Activated T-helper 2 cell treated with anti-CD3 and anti-CD28 coated beads, Interferon-gamma antibody, Interleukin-2, Interleukin-4, amounts not matched to agents 10 μg/mL and 5 μg/mL and 100 μg/mL, durations not matched to agents 14 hours and 24 hours and 36 hours (primary cell): ENCODE measurements at places on chromosomes 3 and 15.

GRCh38 chr3:48430708-48431101 lies 819 bp upstream of the PLXNB1 start:
- no peak for DNase-seq

DNA sequence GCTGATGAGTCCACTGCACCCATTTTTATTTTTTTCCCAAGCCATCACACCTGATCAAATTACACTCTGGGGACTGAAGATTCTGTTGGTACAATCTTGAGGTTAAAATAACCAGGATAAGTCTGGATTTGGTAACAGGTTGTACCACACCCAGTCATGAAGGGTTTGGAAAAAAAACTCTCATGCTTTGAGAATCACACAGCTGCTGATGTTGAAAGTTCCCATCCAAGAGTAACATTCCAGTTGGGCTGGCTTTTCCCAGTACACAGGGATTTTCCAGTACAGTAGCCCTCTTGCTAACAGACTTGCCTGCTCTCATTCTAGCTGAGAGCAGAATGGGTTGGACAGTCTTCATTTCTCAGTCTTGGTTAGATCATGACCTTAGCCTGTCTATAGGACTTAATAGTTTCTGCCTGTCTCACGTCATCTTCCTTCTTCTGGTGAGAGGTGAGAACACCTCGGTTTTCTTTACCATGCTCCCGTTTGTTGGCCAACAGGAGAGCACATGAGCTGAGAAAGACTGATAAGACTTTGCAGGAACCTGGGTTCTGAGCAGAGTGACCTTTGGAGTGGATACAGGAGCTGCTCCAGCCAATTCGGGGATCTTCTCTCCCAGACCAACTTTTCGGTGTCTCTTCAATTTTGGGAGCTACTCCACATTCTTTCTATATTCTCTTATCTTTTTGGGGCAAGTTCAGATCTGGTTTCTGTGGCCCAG lies 300.1 kb upstream of the LYSMD4 start:
- DNase-seq, result no peak

DNA sequence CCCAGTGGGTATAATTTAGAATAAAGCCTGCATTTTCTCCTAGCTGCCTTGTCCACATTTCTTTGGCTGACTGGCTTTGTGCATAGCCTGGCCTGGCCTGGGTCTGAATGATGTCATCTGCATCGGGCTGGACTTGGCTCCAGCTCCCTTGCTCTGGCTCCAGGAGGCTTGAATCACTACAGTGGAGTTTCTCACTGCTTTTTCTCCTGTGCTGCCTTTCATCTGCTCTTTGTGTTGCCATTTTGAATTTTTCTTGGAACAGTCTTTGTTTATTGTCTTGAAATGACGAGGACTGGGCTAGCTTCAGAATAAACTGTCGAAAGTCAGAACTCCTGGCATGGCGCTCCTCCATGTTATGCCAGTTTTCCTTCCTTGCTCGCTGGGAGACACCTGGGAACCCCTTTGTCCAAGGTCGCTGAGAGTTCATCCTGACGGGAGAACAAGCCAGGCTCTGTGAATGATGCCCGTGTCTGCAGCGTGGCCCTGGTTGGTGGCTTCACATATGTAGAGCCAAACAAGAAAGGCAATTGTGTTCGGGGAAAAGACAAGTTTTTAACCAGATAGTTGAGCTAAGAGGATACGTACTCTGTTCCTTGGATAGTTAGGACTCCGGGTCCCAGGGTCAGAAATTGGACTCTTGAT lies 258.9 kb downstream of the PDZRN3 start:
- DNase-seq, result no peak

DNA sequence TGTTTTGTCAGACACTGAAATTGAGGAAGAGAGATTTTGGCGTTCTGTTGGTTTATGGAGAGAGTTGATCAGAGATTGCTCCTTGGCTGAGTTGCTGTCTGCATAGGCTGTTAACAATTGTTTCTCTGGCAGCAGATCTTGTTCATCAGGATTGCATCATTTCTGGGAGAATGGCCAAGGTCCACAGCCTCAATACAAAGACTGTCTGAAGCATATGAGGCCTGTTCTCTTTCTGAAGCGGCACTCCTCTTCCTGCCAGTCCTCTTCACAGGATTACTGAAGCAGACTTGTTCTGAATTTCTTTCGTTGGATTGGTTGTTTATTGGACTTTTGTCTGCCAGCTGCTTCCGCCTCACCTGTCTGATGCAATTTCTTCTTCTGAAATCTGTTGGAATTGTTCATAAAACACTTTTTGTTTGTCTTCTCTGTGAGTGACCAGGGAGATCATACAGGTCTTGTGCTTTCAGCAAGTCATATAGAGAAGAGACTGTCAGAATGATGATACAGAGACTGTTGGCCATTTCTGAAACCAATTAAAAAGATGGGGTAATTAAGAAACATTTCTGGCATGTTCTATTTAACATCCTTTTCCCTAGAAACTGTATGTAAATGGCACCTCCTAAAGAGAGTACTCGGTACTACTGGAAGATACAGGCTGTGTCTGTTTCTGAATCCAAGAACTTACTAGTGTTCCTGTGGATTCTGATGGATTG lies 25.5 kb downstream of the SETD5 start:
- DNase-seq, result no peak

GRCh38 chr3:38313695-38314094 lies 31.6 kb downstream of the SLC22A14 start:
- no peak for DNase-seq

GRCh38 chr3:40754994-40755393 lies 230.2 kb downstream of the ZNF621 start:
- no peak for DNase-seq

- DNase-seq, result no peak
Observed at GRCh38 chr3:194492001-194492400, 5.2 kb upstream of the ATP13A3 start.

DNA sequence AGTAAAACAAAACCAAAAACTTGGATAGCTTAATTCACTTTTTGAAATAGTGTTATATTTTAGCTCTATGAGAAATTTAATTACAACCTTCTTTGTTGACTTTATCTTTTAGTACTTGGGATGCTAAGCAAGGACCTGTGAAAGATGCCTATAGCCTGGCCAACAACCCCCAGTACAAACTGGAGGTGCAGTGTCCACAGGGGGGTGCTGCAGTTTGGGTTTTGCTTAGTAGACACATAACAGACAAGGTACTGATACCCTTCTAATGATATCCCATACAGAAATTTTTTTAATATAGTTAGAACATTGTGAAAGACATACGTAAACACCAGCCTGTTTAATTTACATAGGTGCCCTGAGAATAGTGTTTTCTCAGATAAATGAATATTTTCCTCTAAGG lies 35.3 kb downstream of the CAPN7 start:
- no peak for DNase-seq

- DNase-seq, result no peak
Observed at GRCh38 chr15:39586387-39587095, 5.7 kb downstream of the THBS1 start.

DNA sequence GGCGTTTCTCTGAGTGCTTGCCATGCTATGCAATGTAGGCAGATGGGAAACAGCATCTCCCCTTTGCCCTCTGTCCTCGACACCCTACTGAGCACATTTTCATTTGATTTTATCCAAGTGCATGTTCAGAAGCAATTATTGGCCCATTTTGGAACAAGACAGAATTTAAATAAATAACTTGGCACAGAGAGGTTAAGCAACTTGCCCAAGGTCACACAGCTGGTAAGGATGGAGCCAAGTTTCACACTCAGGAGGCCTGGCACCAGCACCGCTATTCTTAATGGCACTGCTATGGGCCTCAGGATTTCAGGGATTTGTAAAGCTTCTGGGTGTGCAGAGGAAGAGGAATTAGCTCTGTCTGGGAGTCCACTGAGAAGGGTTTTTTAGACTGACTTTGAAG lies 2.5 kb upstream of the GRIP2 start:
- DNase-seq, result no peak

- DNase-seq, result no peak
Observed at GRCh38 chr3:160018959-160019358, 30.3 kb downstream of the IL12A start.

DNA sequence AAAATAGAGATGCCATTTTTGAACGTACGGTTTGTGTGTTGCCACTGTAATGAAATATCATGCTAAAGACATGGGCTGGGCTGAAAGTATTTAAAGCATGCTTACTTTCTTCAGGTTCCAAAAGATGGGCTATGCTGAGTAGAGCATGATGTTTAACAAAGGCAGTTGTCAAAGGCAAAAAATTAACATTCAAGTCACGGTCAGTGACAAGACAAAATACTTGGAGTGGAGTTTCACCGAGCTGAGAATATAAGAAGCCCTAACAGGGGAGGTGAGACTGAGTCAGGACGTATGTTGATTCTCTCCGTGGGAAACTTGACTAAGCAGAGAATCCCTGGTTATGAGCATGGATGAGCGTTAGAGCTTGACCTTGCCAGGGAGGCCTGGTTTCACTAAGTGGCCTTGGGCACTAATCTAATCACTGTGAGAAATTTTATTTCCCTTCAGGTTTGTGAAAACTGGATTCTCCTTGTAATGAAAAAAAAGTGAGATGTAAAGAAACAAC lies 218.2 kb upstream of the ADAMTS9 start:
- DNase-seq, result no peak

DNA sequence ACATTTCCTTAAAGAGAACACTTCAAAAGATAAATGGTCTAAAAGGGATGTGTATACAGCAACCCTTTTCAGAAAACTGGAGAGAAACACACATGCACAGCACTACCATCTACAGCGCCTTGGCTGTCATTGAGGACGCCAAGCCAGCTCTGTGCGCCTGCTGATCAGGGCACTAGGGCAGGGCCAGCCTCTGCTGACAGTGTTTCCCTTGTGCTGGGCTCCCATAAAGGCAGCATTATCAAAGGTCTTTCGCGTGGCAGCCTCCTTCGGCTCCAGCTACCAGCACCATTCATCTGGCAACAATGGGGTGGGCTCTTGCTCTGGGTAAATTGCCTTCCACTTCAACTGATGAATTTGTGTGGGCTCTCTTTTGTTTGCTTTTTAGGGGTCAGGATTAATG lies 53.4 kb downstream of the LDHAL6B start:
- DNase-seq, result no peak

- DNase-seq, result no peak
Observed at GRCh38 chr3:11632966-11633365, 10.7 kb downstream of the VGLL4 start.

- no peak for DNase-seq
Observed at GRCh38 chr3:151327571-151328198, 1.7 kb downstream of the P2RY13 start.
